Cortex of kidney (tissue), 1 donor: ENCODE measurements at places on chromosomes 11 and 22.

- no peak for DNase-seq
Measured at GRCh38 chr22:20671409-20672081, 102.4 kb upstream of the SERPIND1 start.

DNA sequence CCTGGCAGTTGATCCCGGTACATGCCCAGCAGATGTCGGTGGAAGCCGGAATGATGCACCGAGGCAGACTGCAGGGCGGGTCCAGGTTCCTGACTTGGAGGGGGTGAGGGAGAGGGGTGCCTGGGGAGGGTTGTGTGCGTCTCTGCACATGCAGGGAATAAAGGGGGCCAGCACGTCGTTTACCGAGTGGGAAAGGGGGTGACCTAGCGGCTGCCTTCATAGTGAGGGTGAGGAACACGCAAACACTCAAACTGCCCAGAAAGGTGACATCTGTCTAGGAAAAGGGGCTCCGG lies 801.7 kb downstream of the TBC1D22A start:
- DNase-seq, result no peak

DNA sequence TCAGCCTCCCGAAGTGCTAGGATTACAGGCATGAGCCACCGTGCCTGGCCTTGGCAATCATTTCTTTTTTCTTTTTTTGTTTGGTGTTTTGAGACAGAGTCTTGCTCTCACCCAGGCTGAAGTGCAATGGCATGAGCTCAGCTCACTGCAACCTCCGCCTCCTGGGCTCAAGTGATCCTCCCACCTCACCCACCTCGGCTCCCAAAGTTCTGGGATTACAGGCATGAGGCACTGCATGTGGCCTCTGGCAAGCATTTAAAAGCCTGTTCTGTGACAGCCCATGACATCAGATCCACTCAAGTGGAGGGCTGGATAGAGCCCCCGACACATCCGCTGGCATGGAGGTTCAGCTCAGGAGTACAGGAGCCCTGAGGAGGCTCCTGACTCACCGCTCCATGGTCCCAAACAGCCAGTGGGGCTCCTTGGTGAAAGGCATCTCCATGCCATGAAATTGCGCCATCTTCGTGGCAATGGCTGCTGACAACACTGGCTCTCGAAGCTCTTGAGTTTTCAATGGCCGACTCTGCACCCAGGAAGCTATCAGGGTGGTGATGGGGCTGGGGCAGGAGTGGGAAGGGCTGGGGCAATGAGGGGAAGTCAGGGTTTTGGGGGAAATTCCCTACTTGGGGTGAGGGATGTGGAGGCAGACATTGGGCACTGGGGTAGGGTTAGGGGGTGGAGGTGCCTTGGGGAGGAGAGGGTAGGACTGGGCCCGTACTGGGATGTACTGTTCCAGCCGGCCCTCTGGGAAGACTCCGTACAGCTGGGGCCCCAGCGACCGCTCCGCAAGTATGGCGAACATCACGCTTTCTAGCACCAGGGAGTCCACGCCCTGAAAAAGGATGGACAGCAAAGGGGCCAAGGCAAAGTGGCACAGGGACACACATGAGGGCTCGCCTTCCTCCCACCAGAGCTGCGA lies 1.4 kb downstream of the CHKB start:
- no peak for DNase-seq

- DNase-seq, result no peak
Measured at GRCh38 chr11:88061111-88061510, 114.1 kb downstream of the RAB38 start.

- no peak for DNase-seq
Measured at GRCh38 chr11:125663910-125664309, 16.7 kb downstream of the ACRV1 start.
